ENCODE measurements at places on chromosomes 2 and 18. TPM values are rescaled to one million over a fixed set of nuclear protein-coding genes. Genes with fewer than 3 reads are reported as not detected.

DNA sequence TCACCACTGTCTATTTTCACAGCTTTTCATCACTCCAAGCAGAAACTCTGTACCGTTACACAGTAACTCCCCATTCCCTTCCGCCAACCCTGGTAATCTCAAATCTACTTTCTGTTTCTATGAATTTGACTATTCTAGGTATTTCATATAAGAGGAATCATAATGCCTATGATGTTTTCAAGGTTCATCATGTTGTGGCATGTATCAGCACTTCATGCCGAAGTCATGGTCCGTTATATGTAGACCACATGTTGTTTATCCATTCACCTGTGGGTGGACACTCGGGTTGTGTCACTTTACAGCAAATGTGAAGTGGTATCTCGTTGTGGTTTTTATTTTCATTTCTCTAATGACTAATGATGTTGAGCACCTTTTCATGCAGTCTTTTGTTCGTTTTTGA lies 21.6 kb downstream of the CPSF3 start:
- no peak for DNase-seq

Gene CPLX4
- total RNA-seq, result not detected

DNA sequence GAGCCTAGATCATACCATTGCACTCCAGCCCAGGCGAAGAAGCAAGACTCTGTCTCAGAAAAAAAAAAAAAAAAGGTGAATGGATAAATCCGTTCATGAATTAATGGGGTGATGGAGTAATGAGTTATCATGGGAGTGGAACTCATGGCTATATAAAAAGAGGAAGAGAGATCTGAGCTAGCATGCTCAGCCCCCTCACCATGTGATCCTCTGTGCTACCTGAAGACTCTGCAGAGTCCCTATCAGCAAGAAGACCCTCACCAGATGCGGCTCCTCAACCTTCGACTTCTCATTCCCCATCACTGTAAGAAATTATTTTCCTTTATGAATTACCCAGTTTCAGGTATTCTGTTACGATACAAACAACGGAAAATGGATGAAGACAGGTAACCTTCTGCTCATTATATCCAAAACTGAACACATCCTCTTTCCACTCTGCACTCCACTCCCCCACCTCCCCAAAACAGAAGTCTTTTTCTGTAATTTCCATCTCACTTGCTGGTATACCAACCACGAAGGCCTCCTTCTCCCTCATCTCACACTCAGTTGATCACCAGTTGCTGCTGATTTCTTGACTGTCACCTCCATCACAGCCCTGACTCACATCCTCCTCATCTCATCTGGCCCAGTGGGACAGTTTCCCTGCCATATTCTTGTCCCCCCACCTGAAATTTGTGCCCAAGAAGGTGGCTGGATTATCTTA lies 8.8 kb downstream of the RETREG2 start:
- no peak for DNase-seq

DNA sequence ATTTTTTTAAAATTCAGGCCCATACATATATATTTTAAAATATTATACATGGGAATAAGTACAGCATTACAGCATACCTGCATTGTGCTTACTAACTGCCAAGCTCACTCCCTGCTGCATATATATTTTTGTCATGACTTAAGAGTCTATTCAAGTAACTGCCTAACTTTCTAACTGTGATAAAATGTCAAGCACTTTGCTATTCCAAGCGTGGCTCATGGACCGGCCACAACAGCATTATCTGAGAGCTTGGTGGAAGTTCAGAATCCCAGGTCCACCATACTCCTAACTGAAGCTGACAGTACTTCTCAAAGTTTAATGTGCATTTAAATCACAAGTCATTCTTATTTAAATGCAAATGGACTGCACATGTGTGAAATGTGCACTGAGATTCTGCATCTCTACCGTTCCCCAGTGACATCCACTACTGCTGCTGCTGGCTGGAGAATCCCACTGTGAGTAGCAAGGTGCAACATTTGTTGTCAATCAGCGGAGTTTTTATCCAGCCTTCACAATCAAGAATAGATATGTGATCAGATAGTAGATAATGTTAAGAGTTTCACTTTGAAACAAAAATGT lies 79.1 kb downstream of the DYM start:
- no peak for DNase-seq

- no peak for DNase-seq
Measured at GRCh38 chr2:178718988-178719387, 88.2 kb downstream of the TTN start.

DNA sequence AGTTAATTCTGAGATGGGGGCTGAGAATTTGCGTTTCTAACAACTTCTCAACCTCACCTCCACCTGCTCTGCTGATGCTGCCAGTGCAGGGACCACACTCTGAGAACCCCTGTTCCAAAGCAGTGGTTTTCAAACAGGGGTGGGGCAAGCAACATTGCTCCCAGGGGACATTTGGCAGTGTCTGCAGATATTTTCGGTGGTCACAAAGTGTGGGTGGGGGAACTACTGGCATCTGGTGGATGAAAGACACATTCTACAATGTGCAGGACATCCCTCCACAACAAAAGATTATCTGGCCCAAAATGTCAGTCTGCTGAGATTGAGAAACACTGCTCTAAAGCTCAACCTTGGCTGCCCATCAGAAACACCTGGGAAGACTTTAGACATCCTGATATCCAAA lies 188.7 kb upstream of the SATB2 start:
- DNase-seq, result no peak

Measured in activated CD8-positive, alpha-beta T cell treated with anti-CD3 and anti-CD28 coated beads, Interleukin-2, amount 10 ng/mL, durations not matched to agents 7 days and 5 days (primary cell).